ENCODE measurements at places on chromosomes 2 and 18. TPM values are rescaled to one million over a fixed set of nuclear protein-coding genes. Genes with fewer than 3 reads are reported as not detected.

DNA sequence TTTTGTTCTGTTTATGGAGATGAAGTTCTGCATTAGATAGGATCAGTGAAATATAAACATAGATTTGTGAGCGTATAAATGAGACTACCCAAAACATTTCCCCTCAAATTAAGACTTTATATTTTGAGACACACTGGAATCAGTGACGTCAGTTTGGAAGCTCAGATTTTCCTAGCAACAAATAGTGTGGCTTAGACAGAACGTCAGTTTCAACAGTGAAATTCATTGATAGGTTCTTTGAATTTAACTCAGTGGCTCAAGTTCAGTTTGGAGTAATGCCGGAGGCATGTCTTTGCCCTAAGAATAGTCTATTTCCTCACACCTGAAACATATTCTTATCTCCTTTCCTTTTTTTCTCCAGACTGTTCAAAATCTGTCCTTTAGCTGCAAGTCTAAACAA lies 113.6 kb upstream of the ARHGAP15 start:
- no peak for DNase-seq

GRCh38 chr2:215772634-215773563 lies 240.5 kb downstream of the MREG start:
- no peak for DNase-seq

- DNase-seq = no peak
Measured at GRCh38 chr2:104200533-104201168, 653.3 kb upstream of the POU3F3 start.

The TUBA4B gene
- not detected for total RNA-seq

- no peak for DNase-seq
Measured at GRCh38 chr18:74451148-74451547, 6.0 kb downstream of the DIPK1C start.

DNA sequence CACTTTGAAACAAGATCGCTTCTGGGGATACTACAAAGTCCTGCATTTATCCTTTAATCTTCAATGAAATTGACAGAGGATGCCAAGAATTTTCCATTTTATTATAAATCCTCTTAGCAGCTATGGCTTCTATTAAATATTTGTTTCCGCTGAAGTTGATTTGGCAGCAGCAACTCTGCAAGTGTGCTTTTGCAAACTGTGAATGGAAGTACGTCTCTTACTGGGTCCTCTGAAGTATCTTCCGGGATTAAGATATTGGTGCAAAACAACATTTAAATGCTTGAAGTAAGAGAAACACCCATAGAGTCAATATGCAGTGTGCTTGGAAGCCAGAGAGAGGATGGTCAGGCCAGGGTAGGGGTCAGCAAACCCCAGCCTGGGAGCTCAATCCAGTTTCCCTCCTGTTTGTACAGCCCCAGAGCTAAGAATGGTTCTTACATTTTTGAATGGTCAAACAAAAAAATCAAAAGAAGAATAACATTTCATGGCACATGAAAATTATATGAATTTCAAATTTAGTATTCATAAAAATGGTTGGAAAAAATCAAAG lies 13.6 kb downstream of the CCDC68 start:
- no peak for DNase-seq

The EFR3B gene
- 42.0 TPM for total RNA-seq

The ATP8B1 gene
- total RNA-seq = 5.7 TPM

The TWIST2 gene
- not detected for total RNA-seq

The SLC8A1 gene
- total RNA-seq = 187 TPM

The RESP18 gene
- total RNA-seq = 0.82 TPM

GRCh38 chr2:2866459-2866858 lies 511.2 kb downstream of the EIPR1 start:
- DNase-seq = no peak

DNA sequence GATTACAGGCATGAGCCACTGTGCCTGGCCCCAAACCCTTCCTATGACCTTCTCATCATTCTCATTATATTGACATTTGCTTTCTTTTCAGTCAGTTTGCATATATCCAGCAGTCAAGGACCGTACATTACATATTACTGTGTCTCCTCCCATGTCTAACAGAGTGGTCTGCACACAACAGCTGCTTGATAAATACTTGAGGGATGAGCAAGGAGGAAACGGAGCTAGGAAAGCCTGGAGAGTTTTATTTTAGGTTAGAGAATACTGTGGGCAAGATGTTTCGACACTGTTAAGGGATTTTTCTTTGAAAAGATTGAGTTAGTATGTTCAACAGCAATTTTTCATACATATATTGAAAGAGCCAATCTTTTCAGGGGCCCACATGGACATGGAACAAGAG lies 76.2 kb upstream of the CHRNA1 start:
- DNase-seq = no peak

The SPTBN1 gene
- total RNA-seq = 449 TPM

The HIBCH gene
- total RNA-seq = 11.0 TPM

GRCh38 chr18:12044591-12044990 lies 49.1 kb upstream of the ANKRD62 start:
- DNase-seq = no peak

DNA sequence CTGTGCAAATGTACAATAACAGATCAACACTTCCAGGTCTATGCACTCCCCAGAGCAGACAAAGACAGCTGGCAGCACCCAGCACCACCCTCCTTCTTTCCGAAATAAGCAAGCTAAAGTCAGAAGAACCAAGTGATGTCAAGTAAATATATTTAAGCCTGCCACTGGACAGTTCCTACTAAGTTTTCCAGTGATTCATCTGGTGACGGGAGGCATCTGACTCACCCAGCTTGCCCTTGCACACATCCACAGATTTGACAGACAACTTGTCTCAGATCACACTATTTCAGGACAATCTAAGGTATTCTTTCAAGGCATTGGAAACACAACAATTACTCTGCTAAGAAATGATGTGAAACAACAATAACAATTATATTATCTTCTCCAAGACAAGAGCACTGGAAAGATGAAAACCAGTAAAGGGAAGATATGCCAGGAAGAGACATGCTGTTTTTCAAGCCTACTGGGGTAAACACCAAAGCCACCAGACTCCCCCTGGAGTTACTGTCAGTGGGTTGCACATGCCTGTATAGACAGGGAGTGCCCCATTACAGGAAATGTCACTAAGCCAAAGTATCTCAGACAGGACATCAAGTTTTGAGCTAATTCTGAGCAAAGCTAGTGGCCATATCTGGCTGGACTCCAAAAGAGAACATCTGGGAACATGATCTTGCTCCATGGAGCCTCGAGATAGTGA lies 287.9 kb upstream of the KLHL29 start:
- DNase-seq = no peak

DNA sequence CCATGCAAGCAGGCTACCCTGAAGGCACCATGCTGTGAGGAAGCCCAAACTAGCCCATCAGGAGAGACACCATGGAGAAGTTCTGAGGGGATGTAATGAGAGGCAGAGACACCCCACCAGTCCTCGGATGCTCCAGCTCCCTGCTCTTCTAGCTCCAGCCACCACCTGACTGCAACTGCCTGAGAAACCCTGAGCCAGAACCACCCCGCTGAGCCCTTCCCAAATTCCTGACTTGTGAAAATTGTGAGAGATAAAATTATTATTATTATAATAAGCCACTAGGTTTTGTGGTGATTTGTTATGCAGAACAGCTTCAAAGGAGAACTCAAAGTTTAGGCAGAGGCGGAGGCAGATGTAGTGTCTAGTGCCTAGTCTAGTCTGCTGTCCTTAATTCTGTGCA lies 67.1 kb upstream of the HK2 start:
- DNase-seq = no peak

GRCh38 chr2:64601785-64602391 lies 51.8 kb downstream of the SERTAD2 start:
- DNase-seq = no peak

DNA sequence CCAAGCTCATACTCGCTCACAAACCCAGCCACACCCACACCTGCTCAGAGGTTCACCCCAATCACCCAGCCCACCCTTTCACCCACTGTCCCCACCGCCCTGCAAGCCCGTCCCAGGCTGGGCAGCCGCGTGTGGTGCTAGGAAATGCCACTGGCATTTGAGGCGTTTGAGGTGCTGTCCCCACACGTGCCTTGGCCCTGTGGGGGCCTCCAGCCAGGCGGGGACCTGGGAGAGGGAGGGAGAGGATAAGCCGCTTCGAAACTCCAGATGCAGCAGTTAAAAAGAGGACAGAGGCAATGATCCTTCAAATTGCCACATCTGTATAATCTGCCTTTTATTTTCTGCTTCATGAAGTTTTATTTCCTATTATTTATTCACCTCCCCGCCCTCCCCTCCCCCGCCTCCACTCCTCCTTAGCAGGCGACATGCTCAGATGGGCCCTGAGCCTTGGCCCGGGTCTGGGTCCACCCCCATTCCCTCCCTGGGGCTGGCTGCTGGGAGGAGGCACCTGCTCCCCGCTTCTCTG lies 35.9 kb downstream of the PSD4 start:
- DNase-seq = no peak

DNA sequence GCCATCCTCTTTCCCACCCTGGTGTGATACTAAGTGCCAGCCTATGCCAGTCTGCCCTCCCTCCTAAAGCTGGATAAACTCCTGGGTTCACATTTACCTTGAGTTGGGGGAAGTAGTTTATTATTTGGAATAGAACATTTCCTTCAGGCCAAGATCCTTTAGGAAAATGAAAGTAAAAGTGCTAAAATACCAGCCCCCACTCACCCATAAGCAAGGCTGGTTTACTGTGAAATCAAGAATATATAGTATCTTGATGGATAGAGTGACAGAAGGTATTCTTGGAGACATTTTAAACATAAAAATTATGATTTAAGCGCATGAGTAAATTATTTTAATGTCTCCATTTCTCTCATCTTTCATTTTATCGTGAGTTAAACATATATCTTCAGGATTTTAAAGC lies 27.1 kb downstream of the ZNF532 start:
- DNase-seq = no peak

- DNase-seq = no peak
Measured at GRCh38 chr18:52442686-52443085, 102.7 kb downstream of the DCC start.

GRCh38 chr2:228777855-228778355 lies 493.2 kb downstream of the PID1 start:
- DNase-seq = no peak

The MERTK gene
- 2.4 TPM for total RNA-seq

GRCh38 chr2:41998186-41999127 lies 49.4 kb upstream of the PKDCC start:
- no peak for DNase-seq

- DNase-seq = no peak
Measured at GRCh38 chr2:8408560-8409460, 273.0 kb upstream of the ID2 start.

DNA sequence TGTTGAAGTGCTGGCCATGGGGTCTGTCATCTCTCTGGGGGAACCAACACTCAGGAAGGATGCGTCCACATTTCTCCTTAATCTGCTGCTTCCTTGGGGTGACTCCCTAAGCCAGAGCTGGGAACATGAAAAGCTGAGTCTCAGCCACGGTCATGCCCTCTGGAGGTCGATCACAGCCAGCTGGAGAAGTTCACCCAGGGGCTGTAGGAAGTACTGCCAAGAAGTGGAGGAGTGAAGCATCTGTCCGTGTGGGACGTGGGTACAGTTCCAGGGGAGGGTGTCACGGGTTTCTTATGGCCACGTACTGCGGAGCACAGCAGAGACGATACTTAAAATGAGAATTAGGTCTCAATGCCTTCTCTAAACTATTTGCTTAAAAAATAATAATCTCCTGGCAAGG lies 42.4 kb upstream of the IGFBP2 start:
- no peak for DNase-seq

The TMEM178A gene
- total RNA-seq = 26.9 TPM

DNA sequence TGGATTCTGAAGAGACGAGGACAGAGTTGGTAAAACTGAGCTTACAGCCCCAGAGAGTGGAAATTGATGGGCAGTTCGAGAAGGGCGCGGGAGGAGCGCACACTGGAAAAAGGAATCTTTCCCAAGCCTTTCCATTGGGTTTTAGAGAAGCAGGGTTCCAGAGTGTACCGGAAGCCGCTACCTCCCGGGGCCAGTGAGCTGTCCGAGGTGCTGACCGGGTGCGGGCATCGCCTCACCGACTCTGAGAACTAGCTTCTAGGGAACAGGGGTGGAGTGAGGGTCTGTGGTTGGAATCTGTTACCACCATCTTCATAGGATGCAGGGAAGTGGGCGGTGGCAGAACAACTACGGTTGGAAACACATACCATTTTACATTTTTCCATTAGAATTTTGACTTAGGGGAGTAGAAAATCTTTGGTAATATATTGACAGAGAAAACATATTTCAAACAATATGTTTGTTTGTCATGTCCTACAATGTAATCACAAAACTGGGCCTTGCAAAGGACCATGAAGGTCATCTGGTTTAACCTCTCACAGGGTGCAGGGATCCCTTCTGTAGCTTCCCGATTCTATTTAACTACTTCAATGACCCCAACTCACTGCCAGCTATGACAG lies 724 bp downstream of the NMS start:
- no peak for DNase-seq

The GPR39 gene
- 2.9 TPM for total RNA-seq

GRCh38 chr2:186534406-186534805 lies 48.3 kb downstream of the ZC3H15 start:
- DNase-seq = no peak

GRCh38 chr2:191701696-191702095 lies 23.8 kb downstream of the NABP1 start:
- no peak for DNase-seq

DNA sequence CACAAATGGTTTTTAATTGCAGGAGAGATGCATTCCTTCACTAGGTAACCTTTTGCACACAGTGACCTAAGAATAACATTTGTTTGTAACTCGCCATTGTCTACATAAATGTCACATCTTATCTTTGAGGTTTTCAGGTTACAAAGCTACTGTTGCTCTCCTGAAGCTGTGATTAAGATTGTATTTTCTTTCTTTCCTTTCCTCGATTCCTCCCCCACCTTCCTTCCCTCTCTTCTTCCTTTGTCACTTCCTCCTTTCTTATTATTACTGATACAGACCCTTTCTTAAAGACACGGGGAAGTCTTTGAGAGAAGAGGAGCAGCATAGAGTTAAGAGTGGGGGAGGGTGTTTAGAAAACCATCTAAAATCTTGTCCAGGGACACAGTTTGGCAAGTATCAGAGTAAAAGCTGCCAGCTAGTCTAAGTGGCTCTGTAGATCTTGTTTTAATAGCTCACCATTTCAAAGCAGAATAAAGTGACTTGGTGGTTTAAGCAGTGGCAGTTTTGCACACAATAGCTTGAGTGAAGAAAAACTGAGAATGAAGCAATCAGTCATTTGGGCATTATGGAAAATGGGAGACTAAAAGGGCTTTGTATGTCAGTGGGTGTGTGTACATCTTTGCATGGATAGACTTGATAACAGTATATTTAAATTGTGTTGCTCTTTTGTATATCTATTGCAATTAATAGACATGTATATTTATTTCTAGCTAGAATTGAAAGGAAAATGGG lies 10.9 kb downstream of the CERS6 start:
- no peak for DNase-seq

The ABCB11 gene
- under 0.01 TPM for total RNA-seq

GRCh38 chr2:238790833-238791230 lies 57.1 kb upstream of the TWIST2 start:
- DNase-seq = no peak

DNA sequence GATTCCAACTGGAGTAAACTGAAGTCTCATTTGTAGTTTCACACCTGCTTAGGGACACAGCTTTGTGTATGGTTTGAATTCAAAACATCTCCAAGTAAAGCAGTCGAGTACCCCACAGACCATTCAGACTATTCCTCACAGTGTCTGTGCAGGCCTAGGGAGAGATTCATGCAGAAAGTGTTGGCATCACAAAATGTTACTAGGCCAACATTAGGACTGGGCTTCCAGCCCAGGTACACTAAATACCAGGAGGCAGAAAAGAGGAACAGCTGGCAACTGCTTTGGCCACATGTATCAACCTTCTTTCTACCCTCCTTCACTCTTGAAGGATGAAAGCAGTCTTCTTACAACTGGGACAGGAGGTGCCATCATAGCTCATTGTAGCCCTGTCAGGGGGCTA lies 270.4 kb upstream of the TMEFF2 start:
- DNase-seq = no peak

- DNase-seq = no peak
Measured at GRCh38 chr18:25112821-25113434, 239.0 kb downstream of the ZNF521 start.
